Foreskin keratinocyte (primary cell): ENCODE measurements at places on chromosomes 11 and 22. TPM values are rescaled to one million over a fixed set of nuclear protein-coding genes. Genes with fewer than 3 reads are reported as not detected.

The SYT8 gene
- 28.4 and 29.4 TPM in 2 replicates for polyA plus RNA-seq

- no peak for DNase-seq
Observed at GRCh38 chr11:59846556-59846955, 1.3 kb upstream of the CBLIF start.

- DNase-seq: no peak
Observed at GRCh38 chr11:11757909-11758308, 83.9 kb upstream of the USP47 start.

DNA sequence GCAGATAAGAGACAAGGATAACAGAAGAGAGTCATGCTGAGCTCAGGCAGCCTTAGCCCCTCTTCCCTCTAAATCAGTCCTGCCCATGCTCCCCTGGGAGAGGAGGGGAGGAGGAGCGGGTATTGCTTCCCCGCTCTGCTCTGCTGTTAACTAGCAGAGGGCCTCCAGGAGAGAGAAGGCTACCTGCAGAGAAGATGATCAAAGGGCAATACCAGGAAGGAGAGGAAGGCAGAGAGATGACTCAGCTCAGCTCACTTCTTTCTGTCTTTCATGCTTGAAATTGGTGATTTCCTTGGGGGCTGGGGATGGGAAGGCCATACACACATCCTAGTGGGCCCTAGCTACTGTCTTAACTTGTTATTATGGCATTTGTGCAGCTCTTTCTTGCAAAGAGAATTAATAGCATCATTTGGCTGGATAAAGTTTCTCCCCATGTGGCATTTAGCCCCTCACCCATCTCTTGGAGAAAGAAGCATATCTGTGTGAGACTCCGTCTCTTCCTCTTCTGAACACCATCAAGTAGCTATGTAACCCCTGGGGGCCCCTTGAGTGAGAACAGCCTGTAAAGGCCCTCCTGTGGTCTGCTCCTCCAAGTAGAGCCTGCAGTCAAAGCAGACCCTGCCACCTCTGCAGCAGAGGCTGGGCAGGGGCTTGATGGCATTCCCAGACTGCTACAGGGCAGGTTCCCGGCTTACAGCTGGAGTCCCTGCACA is 33.4 kb upstream of the AMOTL1 start:
- no peak for DNase-seq

DNA sequence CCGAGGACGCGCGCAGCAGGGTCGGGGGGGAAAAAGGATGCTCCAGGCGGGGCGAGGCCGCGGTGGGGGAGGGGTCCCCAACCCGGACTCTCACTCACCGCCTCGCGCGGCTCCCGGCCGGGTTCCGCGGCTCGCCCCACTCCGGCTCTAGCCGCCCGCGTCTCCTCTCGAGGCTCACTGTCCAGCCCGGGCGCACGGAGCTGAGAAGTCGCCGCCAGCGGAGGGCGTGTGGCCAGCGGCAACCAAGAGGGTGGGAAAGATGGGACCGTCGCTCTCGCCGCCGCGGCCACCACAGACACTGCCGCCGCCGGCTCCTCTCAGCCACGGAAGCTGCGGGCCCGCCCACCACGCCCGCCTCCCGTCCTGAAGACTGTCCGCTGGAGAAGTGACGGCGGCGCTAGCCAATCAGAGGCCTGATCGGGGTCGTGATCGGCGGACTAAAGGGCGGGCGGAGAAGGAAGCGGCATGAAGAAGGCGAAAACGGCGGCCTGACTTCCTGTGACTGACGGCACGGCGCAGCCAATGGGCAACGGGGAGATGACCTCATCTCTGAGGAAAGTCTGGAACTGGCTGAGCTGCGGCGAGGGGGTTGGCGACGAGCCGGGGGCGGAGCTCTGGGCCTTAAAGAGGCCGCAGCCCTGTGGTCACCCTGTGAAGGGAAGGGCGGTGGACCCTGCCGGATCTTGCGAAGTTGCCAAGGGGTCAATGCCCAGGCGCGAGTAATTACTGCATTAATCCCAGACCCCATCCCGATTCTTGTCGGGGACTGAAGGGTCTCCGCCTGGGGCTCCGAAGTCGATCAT is at the start of gene MRTFA:
TSS of gene MRTFA (minus strand) at position 340 of the 803 bp plus-strand sequence.
- DNase-seq: peak; percentile 99

DNA sequence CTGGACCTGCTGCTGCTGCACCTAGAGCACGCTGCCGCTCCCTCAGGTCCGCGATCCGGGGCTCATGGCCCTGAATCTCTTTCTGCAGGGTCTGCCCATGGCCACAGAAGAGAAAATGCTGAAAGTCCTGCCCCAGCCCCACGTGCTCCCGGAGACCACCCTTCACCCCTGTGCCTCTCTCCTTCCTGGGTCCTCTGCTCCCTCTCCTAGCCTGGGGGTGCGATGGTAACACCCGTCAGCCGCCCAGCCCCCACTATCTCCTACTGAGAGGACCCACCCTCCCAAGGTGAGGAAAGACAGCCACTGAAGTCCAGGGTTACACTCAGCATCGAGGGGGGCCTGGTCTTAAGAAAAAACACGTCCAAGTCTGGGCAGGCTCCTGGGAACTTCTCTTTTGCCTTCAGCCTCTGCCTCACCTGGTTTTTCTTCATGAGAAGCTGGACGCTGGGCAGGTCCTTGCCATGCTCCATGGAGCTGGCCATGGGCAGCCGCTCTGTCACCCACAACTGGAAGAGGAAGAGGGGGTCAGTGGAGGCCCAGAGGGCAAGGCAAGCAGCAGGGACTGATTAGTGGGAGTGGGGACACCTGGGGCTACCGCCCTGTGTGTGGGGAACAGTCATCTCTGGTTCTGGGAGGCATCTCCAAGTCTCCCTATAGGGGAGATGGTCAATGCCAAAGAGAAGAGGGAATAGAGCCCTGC is 15.8 kb upstream of the RBM4B start:
- DNase-seq: no peak

GRCh38 chr11:94680426-94680825 is 87.7 kb upstream of the AMOTL1 start:
- DNase-seq: no peak

- no peak for DNase-seq
Observed at GRCh38 chr11:131690776-131691175, 320.4 kb downstream of the NTM start.

DNA sequence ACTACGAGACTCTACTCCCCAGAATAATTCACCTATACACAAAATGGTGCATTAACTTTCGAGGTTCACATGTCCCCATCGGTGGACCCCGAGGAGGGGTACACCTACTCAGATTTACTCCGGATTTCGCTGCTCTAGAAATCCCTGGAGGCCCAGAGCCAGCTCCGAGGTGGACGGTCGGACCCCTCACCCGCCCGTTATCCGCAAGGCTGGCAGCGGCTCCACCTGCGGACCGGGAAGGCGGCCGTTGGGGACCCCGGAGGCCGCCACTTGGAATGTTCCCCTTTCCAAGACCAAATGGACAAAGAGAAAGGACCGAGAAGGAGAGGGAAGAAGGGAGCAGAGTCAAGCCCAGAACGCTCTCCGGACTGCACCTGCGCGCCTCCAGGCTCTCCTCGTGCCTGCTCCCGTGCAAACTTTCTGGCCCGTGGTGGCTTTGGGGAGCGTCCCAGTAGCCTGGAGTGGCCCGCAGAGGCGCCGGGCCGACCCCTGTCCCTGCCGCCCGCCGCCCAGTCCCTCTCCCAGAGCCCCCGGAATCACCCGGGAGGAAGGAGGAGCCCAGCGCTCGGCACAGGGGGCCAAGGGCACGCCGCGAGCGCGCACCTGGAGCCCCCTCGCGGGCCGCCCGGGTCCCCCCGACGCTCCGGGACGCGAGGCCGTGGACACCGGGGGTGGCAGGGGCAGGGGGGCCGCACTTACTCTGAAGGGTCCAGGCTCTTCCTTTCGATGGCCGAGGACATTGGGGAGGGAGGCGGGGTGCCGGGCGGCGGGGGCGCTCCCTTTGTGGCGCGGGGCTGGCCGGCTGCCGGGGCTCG is 23.0 kb downstream of the LMO2 start:
- no peak for DNase-seq

DNA sequence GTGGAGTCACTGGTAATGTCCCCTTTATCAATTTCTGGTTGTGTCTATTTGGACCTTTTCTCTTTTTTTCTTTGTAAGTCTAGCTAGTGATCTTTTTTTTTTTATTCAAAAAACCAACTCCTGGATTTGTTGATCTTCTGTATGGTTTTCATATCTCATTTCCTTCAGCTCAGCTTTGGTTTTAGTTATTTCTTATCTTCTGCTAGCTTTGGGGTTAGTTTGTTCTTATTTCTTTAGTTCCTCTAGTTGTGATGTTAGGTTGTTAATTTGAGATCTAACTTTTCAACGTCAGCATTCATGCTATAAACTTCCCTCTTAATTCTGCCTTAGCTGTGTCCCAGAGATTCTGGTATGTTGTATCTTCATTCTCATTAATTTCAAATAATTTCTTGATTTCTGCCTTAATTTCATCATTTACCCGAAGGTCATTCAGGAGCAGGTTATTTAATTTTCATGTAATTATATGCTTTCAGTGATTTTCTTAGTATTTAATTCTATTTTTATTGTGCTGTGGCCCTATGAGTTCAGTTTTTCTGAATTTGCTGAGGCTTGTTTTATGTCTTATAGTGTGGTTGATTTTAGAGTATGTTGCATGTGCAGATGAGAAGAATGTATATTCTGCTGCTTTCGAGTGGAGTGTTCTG is 29.0 kb downstream of the PI4KA start:
- no peak for DNase-seq

- peak; percentile 93 for DNase-seq
Observed at GRCh38 chr22:25110846-25111578, 88.6 kb upstream of the CRYBB3 start.

DNA sequence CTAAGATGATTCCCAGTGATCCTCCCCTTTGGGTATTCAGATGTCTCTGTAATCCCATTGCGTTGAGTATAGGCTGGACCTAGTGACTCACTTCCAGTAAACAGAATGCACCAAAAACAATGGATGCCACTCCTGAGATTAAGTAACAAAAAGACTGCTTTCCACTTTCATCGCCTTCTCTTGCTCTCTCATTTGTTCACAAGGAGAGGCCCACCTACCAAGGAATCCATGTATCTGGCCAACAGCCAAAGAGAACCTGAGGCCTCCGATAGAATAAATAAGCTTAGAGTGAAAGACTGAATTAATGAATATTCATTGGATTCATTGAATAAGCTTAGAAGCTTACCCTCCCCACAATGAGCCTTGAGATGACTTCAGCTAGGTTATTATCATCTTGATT is 454.6 kb downstream of the KCNA4 start:
- no peak for DNase-seq

- DNase-seq: no peak
Observed at GRCh38 chr11:41404109-41404508, 55.3 kb downstream of the LRRC4C start.

The OR4A5 gene
- polyA plus RNA-seq: not detected in 2 replicates

GRCh38 chr11:83158965-83159901 is 2.3 kb downstream of the PCF11 start:
- DNase-seq: no peak

DNA sequence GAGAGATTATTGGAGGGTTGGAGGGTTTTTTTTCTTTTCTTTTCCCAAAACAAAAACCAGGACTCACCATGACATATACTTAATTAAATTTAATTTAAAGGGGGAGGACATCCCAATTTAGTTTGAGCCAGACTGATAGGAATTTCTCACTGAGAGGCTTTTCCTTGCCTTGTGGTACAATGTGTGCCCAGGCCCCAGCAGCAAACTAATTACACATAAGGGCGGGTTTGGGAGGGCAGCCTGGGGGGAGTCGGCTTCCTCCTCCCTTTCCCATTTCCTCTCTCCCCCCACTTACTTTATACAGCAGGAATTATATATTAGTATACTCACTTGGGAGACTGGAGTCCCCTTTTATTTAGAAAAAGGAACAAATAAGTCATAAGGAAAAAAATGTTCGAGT is 2.9 kb downstream of the TEAD1 start:
- no peak for DNase-seq

- DNase-seq: no peak
Observed at GRCh38 chr22:28174509-28174908, 255.5 kb upstream of the PITPNB start.

The KCNJ4 gene
- polyA plus RNA-seq: 0.02 TPM in 1 of 2 replicates, not detected in the other

- DNase-seq: no peak
Observed at GRCh38 chr11:69880041-69880825, 61.0 kb upstream of the FGF3 start.

The GGT5 gene
- polyA plus RNA-seq: not detected in 2 replicates
